Bone marrow (tissue), 2 donors: ENCODE measurements at places on chromosomes 12 and 14.

- DNase-seq = no peak
Measured at GRCh38 chr12:120479458-120479857, 9.9 kb upstream of the SRSF9 start.

- no peak for DNase-seq
Measured at GRCh38 chr12:127429551-127430285, 837.3 kb upstream of the TMEM132C start.

DNA sequence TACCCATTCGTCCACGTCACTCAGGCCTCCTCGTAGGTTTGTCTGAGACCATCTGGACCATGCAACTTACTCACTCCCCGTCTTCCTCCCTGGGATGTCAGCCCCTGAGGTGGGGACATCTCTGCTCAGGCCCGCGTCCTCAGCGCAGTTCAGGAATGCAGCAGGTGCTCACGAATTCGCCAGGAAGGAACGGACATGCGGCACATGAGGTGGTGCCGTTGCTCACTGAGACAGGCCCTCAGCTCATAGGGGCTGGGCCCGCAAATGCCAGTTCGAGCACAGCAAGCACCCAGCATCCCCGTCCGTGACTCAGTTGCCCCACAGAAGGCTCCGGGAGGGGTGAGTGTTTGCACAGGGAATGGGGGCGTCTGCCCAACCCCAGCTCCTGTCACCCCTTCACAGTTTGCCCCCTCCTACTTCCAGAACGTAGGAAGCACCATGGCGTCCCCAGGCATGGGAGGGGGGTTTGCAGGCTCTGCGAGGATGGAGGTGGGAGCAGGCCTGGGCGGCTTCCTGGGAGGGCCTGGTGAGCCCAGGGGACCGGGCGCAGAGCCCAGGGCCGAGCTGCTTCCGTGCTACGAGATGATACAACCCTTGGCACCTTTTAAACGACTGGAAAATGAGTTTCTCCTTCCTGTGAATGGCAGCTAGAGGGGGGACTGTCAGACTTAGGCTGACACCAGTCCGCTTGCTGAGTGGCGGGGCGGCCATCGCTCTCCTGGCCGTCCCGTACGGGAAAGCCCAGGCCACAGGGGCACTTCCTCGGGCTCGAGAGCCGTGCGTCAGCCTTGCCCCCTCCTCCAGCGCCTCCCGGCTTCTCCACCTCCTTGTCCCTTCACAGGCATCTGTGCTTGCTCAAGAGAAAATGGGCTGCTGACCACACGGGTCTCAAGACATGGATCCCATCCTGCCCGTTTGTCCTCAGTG is 6.9 kb downstream of the GALNT9 start:
- no peak for DNase-seq

DNA sequence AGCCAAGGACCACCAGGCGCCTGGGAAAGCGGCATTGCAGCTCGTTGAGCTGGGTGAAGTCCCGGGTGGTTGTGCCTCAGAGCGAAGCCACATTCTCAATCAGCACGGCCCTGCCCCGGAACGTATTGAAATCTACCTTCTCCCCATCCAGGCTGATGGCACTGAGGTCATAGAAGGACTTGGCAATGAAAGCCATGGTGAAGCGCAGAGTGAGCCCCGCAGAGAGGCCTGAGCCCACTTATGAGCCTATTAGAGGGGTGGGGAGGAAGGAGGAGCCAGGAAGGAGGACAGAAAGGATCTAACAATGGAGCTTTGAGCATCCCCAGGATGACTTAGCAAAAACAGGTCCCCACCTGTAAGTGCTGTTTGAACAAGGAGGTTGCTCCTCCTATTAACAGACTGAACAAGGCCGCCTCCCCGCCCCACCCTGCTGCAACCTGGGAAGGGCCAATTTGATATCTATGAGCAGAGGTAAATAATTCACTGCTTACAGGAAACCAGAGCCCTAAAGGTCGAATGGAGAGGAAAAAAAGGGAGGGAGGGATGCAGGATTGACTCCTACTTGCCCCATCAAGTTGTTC is at the start of gene GPX2:
Gene GPX2 (minus strand): TSS at position 215 of the 581 bp plus-strand sequence. CDS start 19 bp downstream, at position 196.
- DNase-seq = no peak

- DNase-seq = no peak
Measured at GRCh38 chr12:24943947-24944600, 4.8 kb downstream of the BCAT1 start.

DNA sequence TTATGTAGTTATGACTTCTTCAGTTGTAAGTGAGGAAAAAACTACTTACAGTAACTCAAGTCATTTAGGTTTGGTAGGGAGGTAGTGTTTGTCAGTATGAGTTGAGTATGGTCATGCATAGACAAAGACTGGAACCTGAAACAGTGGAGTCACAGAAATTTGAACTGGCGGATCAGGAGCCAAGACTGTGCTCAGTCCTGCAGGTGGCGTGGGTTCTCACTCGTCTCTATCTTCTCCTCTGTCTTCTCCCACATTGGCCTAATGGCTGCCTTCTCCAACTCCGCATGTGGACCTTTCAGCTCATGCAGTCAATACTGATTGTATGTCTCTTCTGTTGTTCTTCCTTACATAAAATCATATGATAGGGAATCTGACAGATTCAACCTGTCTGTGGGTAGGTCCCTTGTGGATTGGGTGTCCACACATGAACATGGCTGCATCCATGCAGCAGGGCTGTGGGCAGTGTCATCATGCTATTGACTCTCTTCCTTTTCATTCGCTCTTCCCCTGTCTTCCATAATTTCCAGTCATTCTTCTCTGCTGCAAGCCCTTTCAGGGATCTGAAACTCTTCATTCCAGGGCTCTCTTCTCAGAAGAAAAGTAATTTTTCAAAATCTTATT is 78.8 kb upstream of the NEDD1 start:
- no peak for DNase-seq

DNA sequence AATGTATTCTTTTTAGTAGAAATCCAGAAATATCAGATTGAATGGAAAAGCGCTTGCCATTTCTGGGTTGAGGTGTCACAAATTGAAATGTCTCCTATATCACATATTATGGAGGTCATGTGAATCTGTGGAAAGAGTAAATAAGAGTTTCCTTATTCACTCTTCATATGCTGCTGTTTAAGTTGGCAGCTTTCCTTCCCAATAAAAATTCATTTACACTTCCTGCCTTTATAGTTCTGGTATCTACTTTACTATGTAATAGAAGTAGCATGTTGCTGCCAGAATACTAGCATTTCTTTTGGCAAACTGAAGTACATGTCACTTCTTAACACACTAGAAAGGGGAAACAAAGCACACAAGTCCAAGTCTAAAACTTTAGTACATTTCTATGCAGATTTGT is 60.8 kb downstream of the SDR9C7 start:
- no peak for DNase-seq

DNA sequence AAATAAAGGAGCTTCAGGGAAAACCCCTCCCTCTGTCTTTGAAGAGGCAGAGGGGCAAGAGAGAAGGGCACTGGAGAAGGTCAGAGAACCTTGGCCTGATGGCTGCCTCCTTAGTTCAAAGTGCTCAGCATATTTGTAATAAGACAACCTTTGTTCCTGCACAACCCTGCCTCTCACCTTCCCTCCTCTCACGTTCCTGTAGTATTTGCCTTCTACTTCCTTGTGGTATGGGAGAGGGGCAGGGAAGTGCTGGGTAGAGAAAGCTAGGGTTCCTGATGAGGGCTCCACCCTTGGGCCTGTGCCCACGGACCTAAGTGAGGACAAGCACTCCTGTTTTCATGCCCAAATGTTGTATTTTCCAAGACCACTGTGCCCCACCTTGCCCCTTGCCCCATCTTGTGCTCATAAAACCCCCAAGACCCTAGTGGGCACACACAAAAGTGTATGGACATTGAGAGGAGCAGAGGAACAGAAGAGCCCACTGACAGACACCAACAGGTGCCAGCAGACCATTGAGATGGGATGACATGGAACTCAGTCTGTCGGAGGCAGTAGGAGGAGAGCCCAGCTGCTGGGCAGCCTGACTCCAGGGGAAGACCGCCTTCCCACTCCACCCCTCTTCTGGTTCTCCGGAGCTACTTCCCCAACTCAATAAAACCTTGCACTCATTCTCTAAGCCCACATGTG is 261.5 kb upstream of the CCDC196 start:
- no peak for DNase-seq

DNA sequence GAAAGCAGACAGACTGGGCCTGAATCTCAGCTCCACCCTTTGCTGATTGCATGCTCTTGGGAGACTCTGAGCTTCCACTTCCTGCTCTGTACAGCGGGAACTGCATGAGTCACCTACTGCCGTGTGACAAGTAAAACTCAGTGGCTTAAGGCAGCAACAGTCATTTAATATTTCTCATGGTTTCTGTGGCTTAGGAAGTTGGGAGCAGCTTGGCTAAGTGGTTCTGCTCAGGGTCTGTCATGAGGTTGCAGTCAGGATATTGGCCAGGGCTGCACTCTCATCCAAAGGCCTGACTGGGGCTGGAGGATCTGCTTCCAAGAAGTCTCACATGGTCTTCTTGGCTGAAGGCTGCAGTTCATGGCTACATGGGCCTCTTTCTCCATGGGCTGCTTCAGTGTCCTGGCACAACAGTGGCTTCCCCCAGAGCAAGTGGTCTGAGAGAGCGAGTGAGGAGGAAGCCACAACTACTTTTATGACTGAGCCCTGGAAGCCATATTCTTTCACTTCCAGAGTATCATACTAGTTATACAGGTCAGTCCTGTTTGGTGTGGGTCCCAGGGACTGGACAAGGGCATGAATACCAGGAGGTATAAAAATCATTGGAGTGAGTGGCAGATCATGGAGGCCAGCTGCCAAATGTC is 49.7 kb downstream of the FAM222A start:
- DNase-seq = peak; percentile 22

GRCh38 chr12:6703631-6704030 is 3.0 kb upstream of the PIANP start:
- DNase-seq = no peak

DNA sequence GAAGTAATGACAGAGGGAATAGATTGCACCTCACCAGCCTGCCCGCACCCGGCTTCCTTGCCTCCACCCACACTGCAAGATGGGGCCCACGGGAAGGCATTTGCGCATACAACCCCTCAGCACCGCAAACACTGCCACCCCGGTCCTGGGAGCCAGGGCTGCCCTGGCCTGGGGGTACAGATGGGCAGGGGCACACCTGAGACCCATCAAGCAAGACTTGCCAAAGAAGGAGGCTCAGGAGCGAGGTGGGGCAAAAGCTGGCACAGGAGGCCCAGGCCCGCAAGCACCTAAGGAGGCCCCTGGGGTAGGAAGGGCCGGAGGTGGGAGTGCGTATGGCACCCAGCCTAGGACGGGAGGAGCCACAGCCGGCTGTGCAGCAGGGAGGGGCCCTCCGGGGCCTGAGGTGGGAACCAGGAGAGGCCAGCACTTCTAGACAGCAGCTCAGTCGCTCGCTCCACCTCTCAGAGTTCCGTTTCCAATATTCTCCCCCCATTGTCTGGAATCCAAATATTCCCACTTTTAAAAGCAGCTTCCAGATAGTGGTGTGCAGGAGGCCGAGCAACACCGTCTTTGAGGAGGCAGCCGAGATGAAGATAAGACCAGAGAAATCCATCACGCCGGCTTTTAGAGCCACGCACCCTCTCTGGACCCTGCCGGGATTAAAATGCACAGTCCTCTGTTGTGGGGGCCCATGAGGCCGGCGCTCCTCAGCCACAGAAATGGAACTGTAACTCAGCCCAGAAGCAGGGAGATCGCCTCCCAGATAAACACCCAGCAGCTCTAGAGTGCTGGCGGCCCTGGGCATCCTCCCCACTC is 12.2 kb upstream of the C14orf180 start:
- no peak for DNase-seq

- no peak for DNase-seq
Measured at GRCh38 chr12:108759924-108760323, 28.6 kb upstream of the CORO1C start.

GRCh38 chr12:62210422-62210821 is 49.8 kb upstream of the USP15 start:
- peak; percentile 29 for DNase-seq

DNA sequence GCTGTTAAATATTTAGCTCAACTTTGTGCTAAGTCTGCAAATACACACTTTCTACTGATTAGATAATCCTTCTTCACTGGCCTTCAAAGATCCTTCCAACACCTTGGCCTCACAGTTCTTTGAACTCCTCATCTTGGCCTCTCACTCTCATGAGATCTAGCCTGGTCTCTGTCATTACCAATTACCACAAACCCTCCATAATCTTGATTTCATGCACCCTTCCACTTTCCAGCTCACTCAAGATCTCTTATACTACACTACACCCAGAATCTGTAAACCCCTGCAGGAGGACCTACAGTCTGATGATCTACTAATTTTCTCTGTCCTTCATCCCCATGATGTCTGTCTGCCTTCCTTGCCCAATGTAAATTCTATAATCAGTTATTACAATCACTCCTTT is 71.1 kb downstream of the DUSP16 start:
- no peak for DNase-seq

DNA sequence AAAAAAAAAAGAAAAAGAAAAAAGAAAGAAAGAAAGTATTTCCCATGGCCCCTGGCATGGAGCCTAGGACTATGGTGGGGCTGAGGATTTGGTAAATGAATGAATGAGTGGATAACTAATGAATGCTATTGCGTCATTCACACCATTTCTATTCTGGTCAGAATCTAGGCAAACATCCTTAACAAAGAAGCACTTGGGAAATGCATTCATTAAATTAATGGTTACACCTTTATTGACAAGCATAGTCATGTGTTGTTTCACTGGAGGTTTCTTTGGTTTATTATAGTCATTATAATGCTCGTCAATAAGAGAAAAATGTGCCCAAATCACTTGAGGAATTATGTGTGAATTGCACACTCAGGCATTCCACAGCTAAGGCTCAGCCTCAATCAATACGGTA is 13.6 kb upstream of the AQP2 start:
- no peak for DNase-seq

GRCh38 chr12:120260607-120261006 is 4.9 kb downstream of the PXN start:
- DNase-seq = no peak

- DNase-seq = no peak
Measured at GRCh38 chr14:98169170-98169587, 1102.8 kb downstream of the BCL11B start.

DNA sequence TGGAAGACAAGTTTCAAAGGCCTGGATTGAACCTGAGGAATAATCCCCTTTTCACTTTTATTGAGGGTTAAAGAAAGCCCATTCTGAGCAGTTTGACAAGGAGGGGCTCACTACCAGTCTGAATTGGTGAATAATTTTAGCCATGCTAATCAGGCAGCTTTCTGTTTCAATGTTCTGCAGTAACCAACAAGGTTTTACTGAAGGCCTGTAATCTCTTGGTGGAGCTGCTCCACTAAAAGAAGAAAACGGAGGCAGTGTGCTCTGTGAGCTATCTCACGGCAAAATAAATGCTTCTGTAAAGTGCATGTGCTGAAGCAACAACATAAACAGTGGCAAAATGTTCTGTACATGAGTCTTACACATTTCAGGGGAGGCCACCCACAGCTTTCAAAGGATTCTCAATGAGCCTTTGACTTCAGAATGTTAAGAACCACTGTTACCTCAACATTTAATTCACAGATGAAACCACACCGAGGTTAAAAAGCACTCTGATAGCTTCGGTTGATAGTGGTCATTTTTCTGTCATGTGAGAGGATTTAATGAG is 111.2 kb downstream of the LRIG3 start:
- no peak for DNase-seq
